Naive thymus-derived CD4-positive, alpha-beta T cell (primary cell): ENCODE measurements at places on chromosomes 5 and 9.
A peak's percentile ranks its signal among the peaks of the same experiment; 100 is the strongest.

GRCh38 chr5:106976363-106976762 lies 694.4 kb downstream of the EFNA5 start:
- no peak for DNase-seq

GRCh38 chr5:124252191-124252638 lies 494.2 kb downstream of the ZNF608 start:
- DNase-seq, result no peak

GRCh38 chr5:73153513-73153912 lies 19.5 kb upstream of the TMEM174 start:
- DNase-seq, result no peak

DNA sequence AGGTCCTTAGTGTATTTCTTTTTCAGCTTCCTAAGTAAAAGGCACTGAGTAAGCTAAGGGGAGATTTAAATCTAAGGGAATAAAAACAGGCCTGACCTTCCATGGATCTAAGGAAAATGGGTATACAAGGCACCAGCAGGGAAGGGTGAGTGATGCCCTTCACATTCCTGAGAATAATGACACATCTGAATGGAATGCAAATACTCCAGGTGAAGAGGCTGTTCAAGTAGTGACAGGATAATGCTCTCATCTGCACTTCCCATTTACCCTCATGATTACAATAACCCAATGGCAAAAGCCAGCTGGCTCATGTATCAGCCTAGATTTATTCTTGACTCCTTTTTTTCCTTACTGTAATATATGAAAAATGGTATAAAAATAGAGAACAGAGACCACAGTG lies 216.2 kb upstream of the ACTBL2 start:
- DNase-seq, result no peak

- DNase-seq, result no peak
Measured at GRCh38 chr5:135371622-135372232, 27.3 kb downstream of the MACROH2A1 start.

DNA sequence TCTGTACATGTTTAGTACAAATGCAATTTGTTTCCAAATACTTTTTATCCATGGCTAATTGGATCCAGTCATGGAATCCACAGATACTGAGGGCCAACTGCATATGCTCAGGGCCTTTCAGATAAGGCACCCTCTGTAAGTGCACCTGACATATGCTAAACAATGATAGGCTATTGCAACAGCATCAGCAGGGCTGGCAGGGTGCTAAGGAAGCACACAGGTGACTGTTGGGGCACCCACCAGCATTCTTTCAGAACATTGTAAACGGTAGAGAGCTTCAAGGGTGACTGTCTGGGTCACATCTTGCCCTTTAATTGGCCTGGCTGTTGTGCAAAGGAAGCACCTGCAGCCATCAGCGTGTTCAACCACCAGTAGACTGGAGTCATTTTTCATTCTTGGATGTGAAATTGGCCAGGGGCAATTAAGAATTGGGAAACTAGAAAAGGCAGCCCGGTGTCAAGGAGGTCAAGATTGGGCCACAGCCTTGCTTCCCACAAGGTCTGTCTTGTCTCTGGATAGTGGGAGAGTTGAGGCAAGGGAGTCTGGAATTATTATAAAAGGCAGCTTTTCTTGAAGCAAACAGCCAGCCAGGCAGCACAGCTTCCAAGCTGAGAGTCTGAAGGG lies 129.3 kb upstream of the RAI14 start:
- no peak for DNase-seq

DNA sequence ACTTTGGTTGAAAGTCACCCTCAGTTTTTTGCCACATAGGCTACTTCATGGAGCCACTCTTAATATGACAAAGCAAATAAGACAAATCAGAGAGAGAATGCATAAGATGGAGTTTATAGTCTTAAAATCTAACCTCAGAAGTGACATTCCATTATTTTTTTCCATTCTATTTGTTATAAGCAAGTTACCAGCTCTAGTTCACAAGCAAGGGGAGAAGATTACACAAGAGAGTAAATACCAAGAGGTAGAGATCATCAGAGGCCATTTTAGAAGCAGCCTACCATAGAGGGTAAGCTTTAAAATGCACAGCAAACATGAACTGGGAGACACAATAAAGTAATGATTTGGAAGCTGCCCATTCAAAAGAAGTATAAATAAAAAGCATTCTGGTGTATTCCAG lies 651.3 kb upstream of the MEF2C start:
- no peak for DNase-seq

- DNase-seq, result no peak
Measured at GRCh38 chr9:77726289-77726688, 78.2 kb upstream of the GNA14 start.

DNA sequence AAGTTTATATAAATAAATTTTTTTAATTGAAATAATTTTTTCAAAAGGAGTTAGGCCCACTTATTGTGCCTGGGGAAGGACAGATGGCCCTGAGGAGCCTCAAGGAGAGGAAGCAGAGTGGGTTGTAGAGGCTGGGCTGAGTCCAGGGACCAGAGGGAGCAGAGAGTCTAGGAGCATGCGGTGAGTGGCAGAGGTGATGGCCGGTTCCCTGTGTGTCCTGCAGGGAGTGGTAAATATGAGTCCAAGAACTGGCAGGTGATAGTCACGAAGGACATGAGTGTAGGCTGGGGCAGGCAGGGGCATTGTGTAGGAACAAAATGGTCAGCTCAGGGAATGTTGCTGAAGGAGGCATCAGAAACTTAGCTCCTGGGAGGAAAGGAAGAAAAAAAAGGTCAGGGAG lies 8.3 kb upstream of the BTNL9 start:
- no peak for DNase-seq

GRCh38 chr5:163094492-163095180 lies 342.8 kb upstream of the CCNG1 start:
- DNase-seq, result no peak

GRCh38 chr5:152349683-152350526 lies 55.2 kb downstream of the NMUR2 start:
- DNase-seq, result no peak

DNA sequence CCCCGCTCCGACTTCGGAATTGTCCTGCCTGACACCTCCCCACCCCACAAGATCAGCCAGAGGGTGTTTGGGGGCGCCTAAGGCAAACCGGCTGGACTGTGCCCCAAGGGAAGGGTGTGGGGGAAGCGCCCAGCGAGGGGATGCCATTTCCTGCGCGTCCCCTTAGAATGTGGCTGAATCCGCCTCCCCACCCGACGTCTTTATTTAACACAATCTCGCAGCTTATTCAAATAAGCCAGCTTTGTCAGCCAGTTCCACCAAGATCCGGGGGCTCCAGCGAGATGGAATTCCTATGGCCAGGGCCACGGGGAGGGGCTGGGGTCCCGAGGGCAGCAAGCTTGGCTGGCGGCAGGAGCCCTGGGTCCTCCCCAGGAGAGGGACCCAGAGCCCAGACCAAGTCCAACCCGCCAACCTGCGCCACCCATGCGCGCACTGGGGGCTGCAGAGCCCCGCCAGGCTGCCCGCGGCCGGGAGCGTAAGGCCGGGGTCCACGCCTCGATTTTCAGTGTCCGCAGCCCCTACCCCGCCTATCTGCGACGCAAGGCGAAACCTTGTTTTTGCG lies 7.4 kb downstream of the IRX4 start:
- DNase-seq, result no peak

- no peak for DNase-seq
Measured at GRCh38 chr9:108722396-108722795, 133.4 kb downstream of the ACTL7B start.

DNA sequence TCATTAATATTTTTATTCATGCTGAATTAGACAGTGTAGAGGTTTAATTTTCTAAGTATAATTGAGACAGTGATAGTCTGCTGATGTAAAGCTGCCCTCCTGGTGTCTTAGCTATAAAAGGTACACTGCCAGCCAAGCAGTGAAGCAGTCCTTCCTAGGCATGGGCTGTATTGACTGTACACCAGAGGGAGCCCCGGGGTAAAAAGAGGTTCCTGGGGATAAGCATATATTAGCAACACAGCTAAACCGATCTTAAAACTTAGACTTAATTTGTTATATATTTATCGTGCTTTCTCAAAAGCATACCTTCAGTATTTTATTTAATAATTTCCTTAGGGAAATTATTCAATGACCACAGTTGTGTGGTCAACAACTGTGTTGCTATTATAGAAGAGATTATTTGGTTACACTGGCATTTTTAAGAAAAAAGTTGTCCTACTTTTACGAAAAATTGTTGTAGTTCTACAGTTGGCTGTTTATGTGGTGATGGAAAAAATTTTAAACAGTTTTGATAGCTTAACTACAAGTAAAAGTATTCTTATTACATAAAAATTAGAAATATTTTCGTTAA lies 68.8 kb downstream of the ELL2 start:
- no peak for DNase-seq

- DNase-seq, result no peak
Measured at GRCh38 chr9:117480729-117481128, 65.9 kb upstream of the ASTN2 start.

DNA sequence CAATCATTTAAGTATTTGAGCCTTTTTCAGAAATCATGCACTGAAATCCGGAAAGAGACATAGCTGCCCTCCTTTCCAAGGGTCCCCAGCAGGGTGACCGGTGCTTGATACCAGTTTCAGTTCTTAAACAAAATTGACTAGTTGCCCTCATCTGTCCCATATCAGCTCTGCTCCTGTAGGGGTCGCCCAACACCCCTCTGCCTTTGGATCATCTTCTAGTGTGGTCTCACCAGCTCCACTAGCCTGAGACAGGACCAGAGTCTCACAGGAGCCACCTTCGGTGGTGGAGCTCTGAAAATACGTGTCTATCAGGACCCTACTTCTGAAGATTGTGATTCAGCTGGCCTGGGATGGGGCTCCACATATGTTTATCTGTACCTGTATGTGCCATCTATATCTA lies 428.2 kb downstream of the ENC1 start:
- DNase-seq, result no peak

- peak; percentile 63 for DNase-seq
Measured at GRCh38 chr9:96009690-96010472, 134.4 kb downstream of the ERCC6L2 start.

DNA sequence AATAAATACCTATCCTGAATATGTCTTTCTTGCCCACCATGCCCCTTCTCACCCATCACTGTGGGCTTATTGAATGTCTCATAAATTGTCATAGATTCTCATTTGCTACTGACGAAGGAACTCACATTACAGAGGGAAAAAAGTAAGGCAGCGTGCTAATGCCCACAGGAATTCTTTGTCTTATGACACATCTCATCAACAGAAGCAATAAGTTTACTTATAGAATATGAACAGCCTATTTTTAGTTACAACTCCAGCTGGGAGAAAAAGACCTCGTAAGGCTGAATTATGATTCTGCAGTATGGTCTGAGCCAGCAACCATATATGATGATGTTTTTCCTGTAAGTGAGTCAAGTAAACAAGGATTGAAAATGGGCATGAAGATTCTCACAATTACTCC lies 22.4 kb upstream of the ATG10 start:
- DNase-seq, result no peak

DNA sequence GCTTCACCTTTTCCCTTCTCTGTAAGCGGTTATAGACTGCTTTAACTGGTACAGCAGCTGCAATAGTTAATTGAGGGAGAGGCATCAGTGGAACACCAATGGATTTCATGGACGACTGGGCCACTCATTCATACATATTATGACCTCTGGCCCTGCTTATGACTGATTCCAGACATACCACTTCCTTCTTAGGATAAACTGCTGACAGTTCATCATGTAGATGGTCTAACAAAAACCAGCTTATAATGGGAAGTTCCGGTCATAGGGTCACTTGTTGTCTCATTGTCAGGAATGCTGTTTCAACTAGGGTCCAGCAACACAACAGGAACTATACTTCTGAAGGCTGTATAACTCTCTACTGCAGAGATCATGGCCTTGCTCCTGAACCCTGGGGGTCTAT lies 265.2 kb upstream of the RASA1 start:
- no peak for DNase-seq

- no peak for DNase-seq
Measured at GRCh38 chr9:92971776-92972175, 24.5 kb downstream of the FGD3 start.

- no peak for DNase-seq
Measured at GRCh38 chr9:94144394-94144793, 60.1 kb downstream of the PTPDC1 start.

DNA sequence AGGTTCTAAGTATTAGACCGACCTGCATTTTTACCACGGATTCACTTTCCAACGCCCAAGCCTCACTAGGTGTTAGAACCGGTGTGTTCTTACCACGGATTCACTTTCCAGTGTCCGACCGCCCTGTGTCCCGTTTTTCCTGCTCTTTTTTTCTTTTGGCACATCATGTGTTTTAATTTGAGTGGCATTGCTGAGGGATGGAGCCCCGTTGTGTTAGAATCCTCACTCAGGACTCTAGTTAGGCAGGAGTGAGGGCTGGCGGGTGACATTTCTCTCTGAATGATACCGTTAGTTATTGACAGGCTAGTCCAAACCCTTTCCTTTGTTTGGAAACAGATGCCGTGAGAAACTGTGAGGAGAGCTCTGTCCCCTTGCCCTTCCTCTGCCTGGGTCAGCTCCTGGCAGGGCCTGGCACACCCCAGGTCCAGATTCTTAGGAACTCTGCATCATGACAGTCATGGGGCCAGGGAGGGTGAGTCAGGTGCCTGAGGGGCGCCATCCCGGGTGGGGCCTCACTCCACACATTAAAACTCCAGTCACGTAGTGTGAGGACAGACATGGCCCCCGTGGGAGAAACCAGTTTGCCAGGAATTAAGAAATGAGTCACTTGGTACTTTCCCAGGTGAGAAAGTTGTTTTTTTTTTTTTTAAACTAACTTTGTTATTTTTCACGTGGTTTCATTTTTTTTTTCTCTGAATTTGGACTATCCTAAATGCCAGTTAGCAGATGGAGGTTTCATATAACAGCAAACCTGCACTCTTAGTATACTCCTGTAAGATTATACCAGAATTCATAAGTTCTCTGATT lies 15.8 kb downstream of the EXOC3 start:
- no peak for DNase-seq

DNA sequence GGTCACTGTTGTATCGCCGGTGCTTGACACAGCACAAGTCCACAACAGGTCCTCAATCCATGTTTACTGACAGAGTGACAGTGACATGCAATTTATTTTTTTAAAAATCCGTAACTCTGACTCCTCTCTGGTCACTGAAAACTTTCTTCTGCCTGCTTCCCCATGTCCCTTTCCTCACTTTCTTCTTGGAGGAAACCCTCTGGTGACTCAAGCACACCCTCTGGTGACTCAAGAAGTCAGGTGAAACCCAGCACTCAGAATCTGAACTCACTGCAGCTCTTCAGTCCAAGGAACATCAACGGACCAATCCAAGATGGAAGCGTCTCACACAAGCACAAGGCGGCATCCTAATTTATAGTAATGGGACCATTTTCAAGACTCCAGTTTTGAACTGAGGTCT lies 245.9 kb downstream of the FSTL4 start:
- no peak for DNase-seq

DNA sequence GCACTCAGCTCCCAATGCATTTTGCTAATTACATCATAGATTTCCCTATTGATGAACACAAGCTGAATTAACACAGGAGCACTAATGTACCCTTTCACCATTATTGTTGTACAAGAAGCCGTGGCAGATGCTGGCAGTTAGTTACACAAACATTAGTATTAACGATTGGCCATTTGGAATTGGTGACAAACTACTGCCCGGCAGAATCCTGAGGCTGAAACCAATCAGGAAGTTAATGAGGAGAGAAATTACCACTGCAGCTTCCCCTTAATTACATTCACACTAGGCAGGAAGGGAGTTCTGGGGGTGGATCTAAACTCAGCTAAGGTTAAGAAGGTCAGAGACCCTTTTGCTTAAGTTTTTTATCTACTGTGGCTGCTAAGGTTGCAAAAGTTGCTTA lies 9.6 kb upstream of the DMRT3 start:
- DNase-seq, result no peak
